CD4-positive, alpha-beta T cell treated with Interleukin-2 at 100 ng/mL for 4 hours (primary cell): ENCODE measurements at places on chromosomes 5 and 9.

DNA sequence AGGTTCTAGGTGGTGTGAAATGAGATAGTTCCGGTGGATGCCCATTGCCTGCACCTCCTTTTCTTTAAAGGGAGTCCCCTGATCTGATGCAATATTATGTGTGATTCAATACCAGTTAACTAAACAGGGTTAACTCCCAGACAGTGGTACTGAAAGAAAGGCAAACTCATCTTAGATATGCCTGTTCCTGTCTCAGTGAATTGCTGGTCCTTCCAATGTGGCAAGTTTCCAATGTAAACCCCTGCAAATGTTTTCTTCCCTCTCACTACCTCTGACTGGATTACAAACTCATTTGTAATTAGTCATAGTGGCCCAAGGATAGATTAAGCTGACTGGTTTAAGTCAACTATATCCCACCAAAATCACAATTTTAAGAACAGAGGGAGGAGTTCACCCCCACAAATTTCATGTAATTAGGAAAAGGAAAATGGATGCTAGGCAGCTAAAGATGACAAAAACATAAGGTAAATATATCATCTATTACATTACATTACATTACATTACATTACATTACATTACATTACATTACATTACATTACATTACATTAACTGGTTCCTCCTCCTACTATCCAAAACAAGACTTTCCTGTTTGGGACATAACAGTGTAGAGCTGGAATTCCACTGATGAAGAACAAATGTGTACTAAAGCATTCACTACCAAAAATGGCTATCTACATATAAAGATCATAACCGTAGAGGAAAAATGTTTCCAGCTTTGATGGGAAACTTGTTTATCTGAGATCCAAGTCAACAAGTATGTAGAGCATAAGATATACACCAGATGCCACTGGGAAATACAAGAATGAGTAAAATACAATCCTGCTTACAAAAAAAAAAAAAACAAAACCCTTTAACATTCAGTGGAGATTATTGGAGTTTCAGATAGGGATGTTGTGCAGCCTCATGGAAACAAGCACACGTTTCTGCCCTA, 121.5 kb upstream of the SNX2 start:
- DNase-seq, result no peak

DNA sequence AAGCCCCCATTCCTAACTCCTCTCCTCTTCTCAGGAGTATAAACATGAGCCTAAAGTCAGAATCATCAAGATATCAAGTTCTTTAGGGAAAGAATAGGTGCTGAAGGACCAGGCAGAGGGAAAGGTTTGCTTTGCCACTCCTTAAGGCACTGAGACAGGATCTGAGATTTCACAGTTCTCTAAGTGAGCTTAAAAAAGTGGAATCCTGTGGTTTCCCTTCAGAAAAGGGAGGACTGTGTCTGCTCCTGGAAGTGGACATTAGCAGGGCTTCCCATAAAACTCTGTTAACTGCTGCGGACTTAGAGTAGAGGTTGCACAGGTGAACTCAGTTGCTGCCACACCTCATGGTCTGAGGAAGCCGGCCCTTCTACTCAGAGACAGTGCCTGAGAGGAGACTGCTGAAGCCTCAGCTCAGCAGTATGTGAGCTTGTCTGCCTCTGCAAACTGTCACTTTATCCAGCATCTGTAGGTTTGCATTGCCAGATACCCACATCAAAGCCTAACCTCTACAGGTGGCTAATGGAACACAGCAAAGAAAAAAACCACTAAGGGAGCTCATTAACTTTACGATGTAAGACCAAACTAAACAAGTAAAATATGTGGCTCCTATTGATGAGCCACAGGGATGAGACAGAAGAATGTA, 42.9 kb downstream of the RIC1 start:
- peak; percentile 42 for DNase-seq

- DNase-seq, result no peak
Measured at GRCh38 chr9:2559192-2560152, 62.1 kb upstream of the VLDLR start.

DNA sequence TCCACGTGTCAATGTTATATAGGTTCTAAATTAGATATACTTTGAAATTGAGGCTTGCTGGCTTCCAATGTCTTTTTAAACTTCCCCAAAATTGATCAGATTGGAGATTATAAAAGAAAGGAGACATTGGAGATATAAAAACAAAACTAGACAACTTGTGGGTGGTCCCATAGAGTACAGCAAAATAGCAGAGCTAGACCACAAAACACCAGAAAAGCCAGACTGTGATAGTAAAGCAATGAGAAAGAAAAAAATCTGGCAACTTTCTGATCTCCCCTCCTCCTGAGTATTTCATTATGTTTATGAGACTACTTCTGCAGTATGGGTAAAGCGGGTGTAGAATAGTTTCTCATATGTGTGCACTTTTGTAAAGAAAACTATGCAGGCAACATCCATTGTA, 713.8 kb upstream of the MEF2C start:
- no peak for DNase-seq

- no peak for DNase-seq
Measured at GRCh38 chr9:11158063-11158462, 545.3 kb upstream of the PTPRD start.

- DNase-seq, result no peak
Measured at GRCh38 chr9:72871685-72872084, 81.2 kb downstream of the ALDH1A1 start.

DNA sequence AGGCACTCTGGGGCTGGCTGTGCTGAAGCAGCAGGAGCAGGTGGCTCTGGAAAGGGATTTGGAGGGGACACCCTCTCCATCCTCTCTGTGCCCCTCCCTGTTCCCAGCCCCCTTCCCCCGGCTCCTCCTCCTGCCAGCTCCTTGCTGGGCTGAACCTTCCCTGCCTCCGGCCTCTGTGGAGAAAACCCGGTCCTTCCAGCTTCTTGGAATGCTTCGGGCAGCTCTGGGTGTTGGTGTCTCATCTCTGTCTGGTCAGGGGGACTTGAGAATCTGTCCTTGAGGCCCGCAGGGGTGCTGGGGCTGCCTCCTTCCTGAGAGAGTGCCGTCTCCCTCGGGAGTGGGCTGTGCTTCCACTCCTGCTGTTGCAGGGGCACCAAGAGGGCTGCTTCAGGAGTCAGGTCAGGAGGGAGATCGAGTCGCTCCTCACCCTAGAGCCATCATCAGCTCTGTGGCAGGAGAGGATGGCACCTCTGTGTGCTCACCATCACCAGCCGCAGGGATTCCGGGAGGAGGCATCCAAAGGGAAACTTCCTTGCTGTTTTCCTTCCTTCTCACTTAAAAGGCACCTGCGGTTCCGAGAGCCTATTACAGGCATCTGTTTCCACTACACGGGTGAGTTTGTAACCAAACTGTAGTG, 30.6 kb downstream of the NDUFS6 start:
- no peak for DNase-seq

GRCh38 chr5:72818866-72819534, 2.5 kb downstream of the TNPO1 start:
- peak; percentile 59 for DNase-seq

- DNase-seq, result no peak
Measured at GRCh38 chr5:110536120-110537115, 190.1 kb downstream of the TMEM232 start.

DNA sequence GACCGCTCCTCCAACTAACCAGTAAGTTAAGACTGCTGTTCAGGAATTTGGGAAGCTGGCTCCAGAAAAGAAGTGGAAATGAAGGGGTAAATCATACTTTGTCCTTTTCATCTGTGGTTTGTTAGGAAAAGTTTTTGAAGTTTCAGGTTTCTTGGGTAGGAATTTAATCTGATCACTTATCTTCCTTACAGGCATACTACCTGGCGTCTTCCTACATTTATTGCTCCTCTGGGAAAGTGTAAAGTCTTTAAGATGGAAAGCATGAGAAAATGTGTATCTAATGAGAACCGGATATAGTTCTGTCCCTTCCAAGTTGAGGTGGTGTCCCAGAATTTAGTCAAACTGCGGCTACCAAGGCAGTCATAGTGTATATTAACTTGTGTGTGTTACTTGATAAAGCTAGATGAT, 1.3 kb downstream of the RASA1 start:
- no peak for DNase-seq

DNA sequence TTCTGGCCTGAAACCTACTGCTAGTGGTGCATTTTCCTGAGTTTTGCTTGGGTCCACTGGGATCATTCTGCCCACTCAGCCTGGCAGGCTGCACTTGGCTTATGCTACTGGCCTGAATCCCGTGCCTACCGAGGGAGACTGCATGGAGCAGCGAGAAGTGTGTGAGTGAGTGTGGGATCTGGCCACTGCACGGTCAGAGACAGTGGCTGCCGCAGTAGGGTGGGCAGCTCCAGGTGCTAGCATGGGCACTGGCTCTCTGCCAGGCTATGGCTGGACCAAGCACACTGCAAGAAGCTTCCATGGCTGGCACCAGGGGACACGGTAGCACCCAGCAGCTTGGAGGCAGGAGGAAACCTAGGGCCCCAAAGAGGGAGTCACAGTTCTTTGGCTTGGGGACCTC, 1058.7 kb upstream of the ACO1 start:
- no peak for DNase-seq

GRCh38 chr9:133087429-133088145, 25.8 kb downstream of the CEL start:
- DNase-seq, result no peak

DNA sequence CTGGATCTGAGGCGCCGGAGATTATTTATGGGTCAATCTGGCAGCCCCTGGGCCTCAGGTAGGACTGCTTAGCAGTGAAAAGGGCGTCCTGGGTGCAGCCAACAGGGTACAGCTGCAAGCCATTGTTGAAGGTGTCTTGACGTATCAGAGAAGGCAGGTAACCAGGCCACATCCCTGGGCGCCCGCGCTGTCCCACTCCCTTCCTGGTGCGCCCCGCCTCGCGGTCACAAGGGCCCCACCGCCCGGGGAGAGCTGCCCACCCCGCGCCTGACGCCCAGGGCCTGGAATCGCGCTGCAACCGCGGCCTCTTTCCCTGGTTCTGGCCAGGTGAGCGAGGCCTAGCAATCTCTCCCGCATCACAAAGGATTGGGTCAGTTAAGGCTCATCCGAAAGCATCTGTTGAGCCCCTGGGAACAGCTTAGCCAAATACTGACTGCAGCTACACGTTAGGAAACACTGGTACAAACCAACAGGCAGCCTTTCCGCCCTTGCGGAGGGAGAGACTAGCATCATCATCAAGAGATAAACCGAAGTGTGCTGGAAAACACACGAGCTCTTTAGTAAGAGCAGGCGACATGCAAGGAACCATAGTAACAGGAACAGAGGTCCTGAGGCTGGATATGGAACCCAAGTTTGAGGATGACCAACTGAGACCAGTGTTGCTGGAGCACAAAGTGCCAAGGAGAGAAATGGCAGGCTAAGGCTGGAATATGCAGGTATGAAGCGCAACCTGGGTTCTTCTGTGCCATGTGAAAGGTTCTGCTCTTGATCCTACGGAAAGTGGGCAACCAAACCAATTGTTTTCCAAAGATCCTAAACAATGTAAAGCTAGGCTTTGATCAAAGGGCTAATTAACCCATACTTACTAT, 3.6 kb downstream of the RPS23 start:
- no peak for DNase-seq

- no peak for DNase-seq
Measured at GRCh38 chr5:178984145-178985072, 10.7 kb downstream of the GRM6 start.

DNA sequence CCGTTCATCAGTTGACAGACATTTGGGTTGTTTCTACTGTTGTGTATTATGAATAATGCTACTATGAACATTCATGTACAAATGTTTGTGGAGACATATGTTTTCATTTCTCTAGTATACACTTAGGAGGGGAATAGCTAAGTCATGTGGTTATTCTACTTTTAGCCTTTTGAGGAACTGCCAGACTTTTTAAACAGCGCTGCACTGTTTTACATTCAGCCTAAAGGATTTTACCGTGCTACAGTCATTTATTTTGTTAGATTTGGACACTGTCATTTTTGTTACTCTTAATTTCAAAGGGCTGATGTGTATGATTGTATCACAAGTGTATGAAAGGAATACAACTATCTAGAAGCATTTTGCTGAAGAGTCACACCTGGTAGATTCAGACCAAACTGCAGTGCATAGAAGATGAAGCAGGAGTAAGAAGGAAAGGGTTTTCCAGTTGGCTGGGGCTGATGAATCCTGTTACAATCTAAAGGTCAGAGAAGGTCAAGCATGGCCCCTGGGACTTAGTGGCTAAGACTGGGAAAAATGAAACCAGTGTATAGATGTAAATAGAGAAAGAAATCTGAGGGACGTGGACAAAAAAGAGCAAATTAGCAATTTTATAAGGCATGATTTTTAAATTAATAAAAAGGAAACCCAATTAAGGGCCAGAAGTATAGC, 509.7 kb downstream of the PSAT1 start:
- DNase-seq, result no peak

- DNase-seq, result no peak
Measured at GRCh38 chr5:53343187-53343586, 137.2 kb upstream of the FST start.

GRCh38 chr9:4298255-4299004, 1.4 kb downstream of the GLIS3 start:
- DNase-seq, result no peak

- no peak for DNase-seq
Measured at GRCh38 chr5:159533197-159533596, 202.9 kb upstream of the IL12B start.

GRCh38 chr9:135890190-135891026, 16.9 kb downstream of the CAMSAP1 start:
- no peak for DNase-seq

DNA sequence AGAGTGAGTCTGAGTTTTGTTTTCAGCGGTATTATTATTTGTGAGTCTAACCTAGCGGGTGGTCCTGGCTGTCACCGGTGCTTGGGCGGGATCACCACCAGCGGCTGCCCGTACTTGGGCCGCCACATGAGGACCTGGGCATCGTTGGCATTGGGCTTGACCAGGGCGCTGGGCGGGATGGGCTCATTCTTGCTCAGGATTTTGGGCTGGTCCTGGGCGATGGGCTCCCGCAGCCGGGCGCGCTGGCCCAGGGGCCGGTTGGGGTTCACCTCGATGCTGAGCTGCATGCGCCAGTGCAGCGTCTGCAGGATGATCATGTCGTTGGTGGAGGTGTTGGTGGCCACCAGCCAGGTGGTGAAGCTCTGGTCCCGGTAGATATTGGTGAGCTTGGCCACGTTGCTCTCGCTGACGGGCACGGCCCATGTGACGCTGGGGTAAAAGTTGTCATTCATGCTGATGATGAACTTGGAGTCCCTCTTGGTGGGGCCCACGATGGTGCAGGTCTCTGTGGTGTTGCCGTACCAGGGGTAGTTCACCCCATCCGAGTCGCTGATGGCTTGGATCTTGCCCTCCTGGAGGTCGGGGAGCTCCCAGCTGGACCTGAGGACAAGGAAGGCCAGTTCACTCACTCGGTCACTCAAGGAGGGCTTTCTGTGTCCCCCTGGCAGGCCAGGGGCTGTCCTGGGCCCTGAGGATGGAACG, 15.4 kb downstream of the FAM78A start:
- DNase-seq, result no peak

DNA sequence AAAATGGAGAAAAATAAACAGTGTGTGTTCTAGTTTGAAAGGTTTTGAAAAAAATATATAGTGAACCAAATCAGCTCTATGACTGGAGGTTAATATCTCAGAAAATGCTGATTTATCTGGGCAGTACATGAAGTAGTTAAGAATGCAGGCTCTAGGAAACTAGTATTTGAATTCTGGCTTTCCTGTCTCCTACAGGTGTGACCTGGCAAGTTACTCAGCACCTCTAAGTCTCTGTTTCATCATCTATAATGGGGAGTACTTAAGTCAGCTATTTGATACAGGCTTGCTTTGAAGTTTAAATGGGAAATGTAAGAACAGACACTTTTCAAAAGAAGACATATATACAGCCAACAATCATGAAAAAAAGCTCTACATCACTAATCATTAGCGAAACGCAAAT, 5.2 kb downstream of the GRAMD2B start:
- DNase-seq, result no peak
